Activated CD4-positive, alpha-beta memory T cell treated with anti-CD3 and anti-CD28 coated beads, Interleukin-2, amount 10 ng/mL, durations not matched to agents 7 days and 5 days (primary cell): ENCODE measurements at places on chromosomes 6 and 20.

DNA sequence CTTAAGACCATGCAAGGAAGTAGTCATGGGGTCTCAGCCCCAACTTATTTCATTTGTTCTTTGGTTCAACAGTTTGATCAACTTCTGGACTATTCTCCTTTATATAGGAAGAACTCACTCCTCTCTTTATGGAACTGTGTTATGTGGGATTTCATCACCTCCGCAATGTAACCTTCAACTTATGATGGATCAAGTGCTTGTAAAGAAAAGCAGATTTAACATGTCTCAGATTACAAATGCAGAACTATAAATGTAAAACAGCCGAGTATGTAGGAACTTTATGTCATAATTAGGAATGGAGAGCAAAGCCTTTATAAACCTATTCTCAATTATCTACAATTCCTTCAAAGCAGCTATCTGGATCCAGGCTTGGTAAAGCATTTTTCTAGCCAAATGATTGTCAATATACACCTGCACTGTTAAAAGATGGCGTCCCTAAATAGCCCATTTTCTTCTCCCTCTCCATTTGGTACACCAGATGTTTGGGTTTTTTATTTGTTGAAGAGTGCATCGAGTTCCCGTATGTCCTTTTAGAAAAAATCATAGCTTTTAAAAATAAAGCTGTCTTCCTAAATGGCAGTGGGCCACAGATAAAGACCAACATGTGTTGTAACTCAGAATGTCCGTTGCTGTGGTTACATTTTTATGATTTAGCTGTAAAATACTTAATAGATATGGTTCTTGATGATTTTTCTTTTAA, 985.1 kb upstream of the SLC35B3 start:
- H3K4me1 ChIP-seq: no peaks in the 10 kb centered on the region
- DNase-seq: no peak
- no peak overlapping the region for H3K4me3 ChIP-seq
- H3K27ac ChIP-seq: no peak overlapping the region
- no peaks in the 10 kb centered on the region for H3K36me3 ChIP-seq

- no peak overlapping the region for H3K27ac ChIP-seq
- H3K4me3 ChIP-seq: no peak overlapping the region
- peaks cover 15% of the 10 kb centered on the region for H3K27me3 ChIP-seq
- no peaks in the 10 kb centered on the region for H3K36me3 ChIP-seq
- no peaks in the 10 kb centered on the region for H3K4me1 ChIP-seq
Measured at GRCh38 chr20:58184984-58185383, 43.5 kb downstream of the ANKRD60 start.

DNA sequence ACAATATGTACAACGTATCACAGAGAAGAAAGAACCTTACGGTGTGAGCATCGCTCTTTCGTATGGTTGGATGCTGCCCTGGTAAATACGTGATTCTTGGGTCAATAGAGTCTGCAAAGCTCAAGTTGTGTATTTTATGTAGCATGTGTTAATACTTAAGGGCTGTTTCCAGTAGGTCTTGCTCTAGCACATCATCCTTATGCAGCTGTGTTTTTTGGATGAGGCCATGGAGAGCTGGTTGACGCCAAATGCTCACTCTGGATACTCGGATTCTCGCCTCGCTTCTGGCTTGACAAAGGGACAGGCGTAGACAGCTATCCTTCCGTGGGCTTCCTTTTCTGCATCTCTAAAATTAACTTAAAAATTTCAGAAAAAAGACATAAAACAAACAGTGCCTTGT, 38.9 kb downstream of the SNRNP48 start:
- H3K4me1 ChIP-seq: no peaks in the 10 kb centered on the region
- no peak for DNase-seq
- no peak overlapping the region for H3K27ac ChIP-seq
- peaks cover 8% of the 10 kb centered on the region for H3K27me3 ChIP-seq
- H3K4me3 ChIP-seq: no peak overlapping the region
- H3K36me3 ChIP-seq: no peaks in the 10 kb centered on the region

GRCh38 chr20:16317445-16318362, 255.5 kb downstream of the KIF16B start:
- no peak overlapping the region for H3K4me3 ChIP-seq
- no peak overlapping the region for H3K27ac ChIP-seq
- no peaks in the 10 kb centered on the region for H3K27me3 ChIP-seq
- H3K36me3 ChIP-seq: peaks cover 3% of the 10 kb centered on the region
- no peak for DNase-seq

GRCh38 chr6:157376241-157376640, 4.7 kb upstream of the ZDHHC14 start:
- no peak overlapping the region for H3K4me3 ChIP-seq
- DNase-seq: no peak
- peaks cover 12% of the 10 kb centered on the region for H3K4me1 ChIP-seq
- no peaks in the 10 kb centered on the region for H3K36me3 ChIP-seq
- H3K27me3 ChIP-seq: peaks cover 14% of the 10 kb centered on the region
- H3K27ac ChIP-seq: no peak overlapping the region

GRCh38 chr6:38323216-38323615, 316.5 kb downstream of the BTBD9 start:
- no peaks in the 10 kb centered on the region for H3K4me1 ChIP-seq
- H3K27me3 ChIP-seq: no peaks in the 10 kb centered on the region
- H3K36me3 ChIP-seq: no peaks in the 10 kb centered on the region
- no peak overlapping the region for H3K27ac ChIP-seq
- no peak overlapping the region for H3K4me3 ChIP-seq
- no peak for DNase-seq

- no peaks in the 10 kb centered on the region for H3K27me3 ChIP-seq
- peaks cover 16% of the 10 kb centered on the region for H3K36me3 ChIP-seq
- no peak for DNase-seq
- H3K4me1 ChIP-seq: peaks cover 12% of the 10 kb centered on the region
Measured at GRCh38 chr20:36984257-36984638, 32.7 kb upstream of the SAMHD1 start.

GRCh38 chr20:34517114-34517505, 888 bp downstream of the DYNLRB1 start:
- H3K4me3 ChIP-seq: peak overlapping the region; percentile 97
- peak overlapping the region; percentile 95 for H3K27ac ChIP-seq
- DNase-seq: no peak
- H3K27me3 ChIP-seq: no peaks in the 10 kb centered on the region
- H3K36me3 ChIP-seq: peaks cover 23% of the 10 kb centered on the region

DNA sequence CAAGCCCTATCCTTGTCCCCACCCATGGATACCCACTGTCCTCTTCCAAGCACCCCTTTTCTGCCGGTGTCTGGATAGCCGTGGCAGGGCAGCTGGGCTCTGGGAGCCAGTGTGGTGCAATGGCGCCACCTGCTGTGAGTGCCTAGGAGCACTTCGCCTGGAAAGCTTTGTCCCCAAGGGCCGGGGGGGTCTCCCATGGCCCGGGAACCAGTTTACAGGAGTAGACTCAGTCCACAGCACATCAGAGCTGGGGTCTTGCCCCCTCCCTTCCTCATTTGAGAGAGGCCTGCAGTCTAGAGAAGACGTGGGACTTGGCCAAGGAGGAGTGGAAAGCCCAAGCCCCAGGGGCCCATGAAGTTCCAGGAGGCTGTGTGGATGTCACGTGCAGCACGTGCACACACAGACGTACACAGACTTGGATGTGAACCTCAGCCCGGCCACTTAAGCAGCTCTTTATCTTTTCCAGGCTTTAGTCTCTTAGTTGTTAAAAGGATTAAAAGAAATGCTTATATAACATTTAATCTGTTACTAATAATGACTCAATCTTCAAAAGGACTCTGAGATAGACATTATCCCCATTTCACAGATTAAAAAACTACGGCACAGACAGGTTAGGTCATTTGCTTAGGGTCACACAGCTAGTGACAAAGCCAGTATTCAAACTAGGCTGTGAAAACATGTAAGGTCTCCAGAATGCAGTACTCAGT, 40.9 kb upstream of the CDH22 start:
- no peak overlapping the region for H3K4me3 ChIP-seq
- H3K27ac ChIP-seq: no peak overlapping the region
- peaks cover 7% of the 10 kb centered on the region for H3K27me3 ChIP-seq
- DNase-seq: peak; percentile 62

DNA sequence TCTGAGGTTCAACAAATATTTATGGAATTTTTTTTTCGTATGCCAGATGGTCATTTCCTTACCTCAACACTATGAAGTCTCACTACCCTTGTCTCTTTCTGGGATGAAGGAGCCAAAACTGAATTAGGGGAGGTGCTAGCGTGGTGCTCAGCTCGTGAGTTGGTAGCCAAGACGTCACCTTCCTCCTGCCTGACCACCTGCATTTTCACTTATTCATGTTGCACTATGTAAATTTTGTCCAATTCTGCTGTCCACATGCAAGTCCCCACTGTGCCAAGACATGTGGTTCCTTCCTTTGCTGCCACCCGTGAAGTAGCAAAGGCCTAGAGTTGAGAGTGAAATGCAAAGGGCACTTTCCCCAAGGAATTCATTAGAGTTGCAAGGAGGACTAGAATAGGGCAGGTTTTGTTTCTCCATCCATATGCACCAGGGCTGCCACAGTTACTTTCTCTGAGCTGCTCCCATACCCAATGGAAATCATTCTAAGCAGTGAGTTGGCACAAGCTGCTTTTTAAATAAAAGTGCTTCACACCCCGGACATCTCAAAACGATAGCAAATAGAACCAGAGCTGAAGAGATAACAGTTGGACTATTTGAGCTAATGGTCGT, 591.3 kb upstream of the NOX3 start:
- no peaks in the 10 kb centered on the region for H3K36me3 ChIP-seq
- H3K27me3 ChIP-seq: no peaks in the 10 kb centered on the region
- H3K27ac ChIP-seq: no peak overlapping the region
- no peaks in the 10 kb centered on the region for H3K4me1 ChIP-seq

DNA sequence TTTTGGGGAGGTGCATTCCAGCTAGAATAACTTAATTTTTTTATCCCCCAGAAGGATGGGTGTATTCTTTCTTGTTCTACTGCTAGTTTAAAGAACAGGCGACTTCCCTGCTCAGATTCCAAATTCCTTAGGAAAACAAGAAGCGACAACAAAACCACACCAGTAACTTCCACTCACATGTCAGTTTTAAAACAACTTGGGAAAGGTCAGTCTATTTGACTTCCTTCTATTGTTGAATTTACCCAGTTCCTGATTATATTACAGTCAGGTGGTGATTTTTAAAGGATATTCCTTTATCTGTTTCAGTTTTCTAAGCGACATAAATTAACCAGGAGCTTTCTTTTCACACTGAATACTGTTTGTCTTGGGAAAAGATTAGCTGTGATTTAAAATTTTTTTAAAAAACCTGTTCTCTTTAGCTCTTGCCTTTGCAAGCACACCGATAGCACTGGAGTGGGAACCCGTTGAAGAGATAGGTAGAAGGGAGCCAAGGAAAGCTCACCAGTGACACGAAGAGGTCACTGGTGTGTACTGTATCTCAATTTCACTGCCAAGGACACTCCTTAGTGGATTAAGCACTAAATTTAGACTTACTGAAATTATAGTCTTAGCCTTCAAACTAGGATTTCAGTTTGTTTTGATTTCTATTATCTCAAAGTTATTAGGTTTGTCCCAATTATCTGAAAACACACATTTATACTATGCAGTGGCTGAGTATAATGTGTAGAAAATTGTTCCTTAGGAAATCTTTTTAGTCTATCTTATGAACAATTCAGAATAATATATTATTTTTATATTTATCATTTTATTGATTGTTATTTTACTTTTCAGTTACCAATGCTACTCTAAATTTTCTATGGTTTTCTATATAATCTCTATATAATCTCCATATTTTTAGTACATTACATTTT, 22.3 kb downstream of the MARCKS start:
- no peak overlapping the region for H3K4me3 ChIP-seq
- H3K27ac ChIP-seq: no peak overlapping the region

DNA sequence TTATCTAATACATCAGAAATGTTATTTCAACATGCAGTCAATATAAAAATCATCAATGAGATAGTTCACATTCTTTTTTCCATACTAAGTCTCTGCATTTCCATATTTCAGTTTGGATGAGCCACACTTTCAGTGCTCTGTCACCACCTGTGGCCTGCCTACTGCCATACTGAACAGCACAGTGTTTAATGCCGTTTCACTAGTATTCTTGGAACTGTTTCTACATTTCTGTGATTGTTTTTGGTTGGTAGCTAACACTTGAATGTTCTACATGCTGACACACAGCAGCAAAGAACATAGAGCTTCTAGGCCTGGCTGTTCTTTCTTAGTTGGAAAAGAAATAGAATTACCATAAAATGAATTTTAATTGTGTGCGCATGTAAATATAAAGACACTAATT, 61.4 kb upstream of the KIF25 start:
- H3K4me3 ChIP-seq: no peak overlapping the region
- H3K27me3 ChIP-seq: no peaks in the 10 kb centered on the region
- H3K27ac ChIP-seq: no peak overlapping the region
- DNase-seq: no peak
- H3K4me1 ChIP-seq: no peaks in the 10 kb centered on the region

DNA sequence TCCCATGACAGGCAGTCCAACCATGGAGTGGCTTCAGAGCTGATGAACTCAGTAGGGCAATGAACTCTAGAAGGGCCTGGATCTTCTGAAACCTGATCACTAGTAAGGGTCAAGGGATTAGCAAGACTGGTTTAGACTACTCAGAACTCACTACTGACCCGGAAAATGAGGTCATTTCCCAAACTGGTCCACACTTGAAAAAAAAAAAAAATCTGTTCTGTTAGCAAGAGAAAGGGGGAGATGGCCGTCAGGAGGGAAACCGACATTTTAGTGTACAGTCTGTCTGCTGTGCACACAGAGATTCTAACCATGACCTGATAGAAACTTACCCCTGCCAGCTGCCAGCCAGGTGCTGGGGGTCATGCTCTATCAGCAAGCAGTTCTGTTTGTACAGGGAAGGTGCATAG, 262.4 kb upstream of the AGPAT4 start:
- no peak overlapping the region for H3K27ac ChIP-seq
- no peak for DNase-seq
- no peaks in the 10 kb centered on the region for H3K36me3 ChIP-seq
- H3K4me3 ChIP-seq: no peak overlapping the region
- no peaks in the 10 kb centered on the region for H3K4me1 ChIP-seq

GRCh38 chr20:42740226-42740870, 449.4 kb downstream of the PTPRT start:
- H3K4me1 ChIP-seq: no peaks in the 10 kb centered on the region
- peaks cover 3% of the 10 kb centered on the region for H3K36me3 ChIP-seq
- no peak overlapping the region for H3K27ac ChIP-seq
- H3K27me3 ChIP-seq: no peaks in the 10 kb centered on the region
- no peak for DNase-seq
- no peak overlapping the region for H3K4me3 ChIP-seq

GRCh38 chr20:40519918-40520317, 169.1 kb downstream of the MAFB start:
- no peaks in the 10 kb centered on the region for H3K4me1 ChIP-seq
- H3K36me3 ChIP-seq: no peaks in the 10 kb centered on the region
- H3K4me3 ChIP-seq: no peak overlapping the region
- no peak for DNase-seq

DNA sequence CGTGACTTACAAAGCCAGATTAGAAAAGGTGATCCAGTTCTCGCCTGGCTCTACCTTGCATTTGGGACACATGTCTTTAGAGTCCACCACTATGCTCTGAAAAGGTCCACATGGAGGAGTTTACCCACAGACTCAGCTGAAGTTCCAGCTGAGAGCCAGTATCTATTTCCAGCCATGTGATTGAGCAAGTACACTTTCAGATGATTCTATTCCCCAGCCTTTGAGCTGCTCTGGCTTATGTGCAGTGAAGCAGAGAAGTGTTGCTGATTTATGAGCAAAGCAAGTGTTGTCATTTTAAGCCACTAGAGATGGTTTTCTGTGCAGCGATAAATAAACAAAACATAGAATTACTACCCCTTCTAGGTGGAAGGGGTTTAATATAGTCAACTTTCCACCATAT, 520.8 kb upstream of the RNF217 start:
- no peaks in the 10 kb centered on the region for H3K27me3 ChIP-seq
- H3K4me3 ChIP-seq: no peak overlapping the region
- H3K4me1 ChIP-seq: no peaks in the 10 kb centered on the region
- H3K27ac ChIP-seq: no peak overlapping the region
